ENCODE measurements at places on chromosomes 12 and 14.

GRCh38 chr14:54599966-54600716 lies 33.2 kb downstream of the SAMD4A start:
- DNase-seq = no peak

DNA sequence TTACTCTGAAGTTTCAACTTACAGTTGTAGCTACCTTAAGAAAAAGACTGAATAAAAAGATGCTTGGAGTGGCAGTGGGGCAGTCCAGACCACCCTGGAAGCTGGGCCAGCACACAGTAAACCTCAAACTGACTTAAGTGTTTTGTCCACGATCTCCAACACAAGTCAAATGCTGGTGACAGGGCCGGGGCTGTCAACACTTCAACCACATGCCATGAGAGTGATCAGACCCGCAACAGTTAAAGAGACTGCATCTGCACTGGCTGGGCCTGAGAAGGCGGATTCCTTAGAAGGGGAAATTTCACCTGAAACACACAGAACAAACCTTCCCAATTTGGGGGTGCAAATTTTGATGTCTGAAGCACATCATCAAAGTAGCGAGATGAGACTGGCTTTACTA lies 223.5 kb upstream of the CAND1 start:
- no peak for DNase-seq

DNA sequence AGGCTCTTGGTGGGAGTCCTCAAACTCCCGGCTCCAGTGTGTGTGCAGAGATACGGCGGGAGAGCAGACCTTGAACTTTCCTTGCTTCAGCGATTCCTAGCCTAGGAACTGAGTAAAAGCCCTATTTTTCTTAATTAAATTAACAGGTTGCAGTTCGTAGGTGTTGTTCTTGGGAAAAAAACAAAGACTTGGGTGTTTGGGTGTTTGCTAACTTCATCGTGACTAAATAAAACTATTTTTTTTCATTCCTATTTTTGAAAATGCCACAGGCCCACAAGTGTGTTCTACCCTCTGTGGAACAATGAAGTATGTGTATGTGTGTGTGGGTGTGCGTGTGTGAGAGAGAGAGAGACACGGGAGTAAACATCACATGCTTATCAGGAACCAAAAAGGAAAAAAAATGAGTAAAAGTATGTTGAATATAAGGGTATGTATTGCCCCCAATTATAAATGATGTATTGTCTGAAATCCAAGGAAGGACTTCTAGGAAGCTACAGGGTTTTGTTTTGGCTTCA lies 651 bp downstream of the TMEM117 start:
- DNase-seq = peak; percentile 27

- no peak for DNase-seq
These were observed 102.4 kb upstream of the TMEM132C start for GRCh38 chr12:128164533-128164932.

GRCh38 chr14:52314595-52315354 lies 663 bp downstream of the PTGER2 start:
- peak; percentile 32 for DNase-seq

DNA sequence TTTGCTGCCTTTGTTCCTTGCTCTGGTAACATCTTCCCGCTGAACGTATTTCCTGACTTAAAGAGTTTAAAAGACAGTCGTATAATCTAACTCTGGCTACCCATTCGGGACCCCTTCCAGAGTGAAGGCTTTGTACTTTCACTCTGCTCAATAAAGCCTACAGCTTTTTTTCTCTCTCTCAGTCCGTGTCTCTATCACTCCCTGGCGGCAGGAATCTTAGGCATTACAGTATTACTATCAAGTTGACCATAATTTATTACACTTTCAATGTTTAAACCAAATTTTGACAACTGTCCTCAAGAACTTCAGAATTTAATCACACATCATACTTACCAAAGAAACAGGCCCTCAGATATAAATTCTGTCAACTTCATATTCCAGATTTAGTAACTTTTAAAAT lies 967.9 kb downstream of the FSCB start:
- no peak for DNase-seq

DNA sequence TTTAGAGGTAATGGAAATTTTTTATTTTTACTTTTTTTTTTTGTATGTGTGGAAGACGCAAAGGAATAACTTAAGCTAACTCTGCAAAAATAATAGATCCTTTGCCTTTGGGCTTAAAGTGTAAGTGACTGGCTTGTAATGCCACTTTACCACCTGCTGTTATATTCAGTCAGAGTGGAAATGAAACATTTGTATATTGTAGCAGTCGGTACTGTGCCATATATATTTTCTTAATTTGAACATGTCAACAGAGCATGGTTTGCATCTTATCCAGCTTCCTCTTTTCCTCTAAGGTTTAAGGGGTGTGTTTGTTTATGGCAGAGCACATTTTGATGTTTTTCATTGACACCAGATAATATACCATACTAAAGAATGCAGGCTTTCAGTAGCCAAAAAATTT lies 176.6 kb downstream of the TRHDE start:
- DNase-seq = no peak

DNA sequence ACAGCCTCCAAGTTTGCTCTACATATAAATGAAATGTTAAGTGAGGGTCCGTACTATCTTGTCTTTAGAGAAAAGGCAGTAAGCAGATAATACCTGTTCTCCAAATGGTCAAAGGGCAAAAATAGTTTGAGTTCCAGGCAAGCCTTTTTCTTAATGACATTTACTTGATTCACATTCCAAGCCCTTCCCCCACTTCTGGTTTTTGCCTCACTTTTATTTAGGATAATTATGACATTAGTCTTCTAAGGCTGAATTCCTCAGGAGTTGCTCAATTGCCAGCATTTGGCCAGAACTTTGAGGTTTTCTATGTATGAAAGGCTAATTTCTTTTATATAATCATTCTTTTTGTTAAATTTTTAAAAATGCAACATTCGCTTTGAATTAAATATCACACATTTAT lies 62.5 kb upstream of the DUSP6 start:
- no peak for DNase-seq
